ENCODE measurements at places on chromosomes 11 and 22.

- DNase-seq, result no peak
Measured at GRCh38 chr11:7977232-7977917, 9.8 kb upstream of the EIF3F start.

GRCh38 chr11:11291041-11292015 lies 61.7 kb downstream of the CSNK2A3 start:
- no peak for DNase-seq

GRCh38 chr11:33040033-33040861 lies 875 bp downstream of the TCP11L1 start:
- no peak for DNase-seq

- no peak for DNase-seq
Measured at GRCh38 chr11:77200351-77201268, 72.6 kb downstream of the MYO7A start.

- DNase-seq, result no peak
Measured at GRCh38 chr11:47389577-47390421, 11.5 kb upstream of the SPI1 start.

DNA sequence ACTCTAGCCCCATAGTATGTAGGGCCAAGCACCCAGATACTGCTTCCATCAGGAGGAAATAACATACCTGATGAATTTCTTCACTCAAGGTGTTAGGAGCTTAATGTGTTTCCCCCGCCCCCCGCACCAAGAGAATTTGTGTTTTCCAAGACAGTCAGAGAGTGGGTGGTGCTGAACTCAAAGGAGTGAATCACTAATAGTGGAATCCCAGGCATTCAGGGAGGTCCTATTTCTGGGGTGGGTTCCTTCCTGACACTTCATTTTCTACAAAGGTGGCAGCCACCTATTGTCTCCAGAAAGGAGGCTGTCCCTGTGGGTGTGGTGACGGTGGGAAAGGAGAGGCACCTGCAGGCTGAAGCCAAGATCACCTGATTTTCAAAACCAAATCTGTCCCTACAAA lies 50.8 kb upstream of the ELF5 start:
- DNase-seq, result no peak

GRCh38 chr11:110874437-110875030 lies 162.3 kb upstream of the ARHGAP20 start:
- DNase-seq, result no peak

DNA sequence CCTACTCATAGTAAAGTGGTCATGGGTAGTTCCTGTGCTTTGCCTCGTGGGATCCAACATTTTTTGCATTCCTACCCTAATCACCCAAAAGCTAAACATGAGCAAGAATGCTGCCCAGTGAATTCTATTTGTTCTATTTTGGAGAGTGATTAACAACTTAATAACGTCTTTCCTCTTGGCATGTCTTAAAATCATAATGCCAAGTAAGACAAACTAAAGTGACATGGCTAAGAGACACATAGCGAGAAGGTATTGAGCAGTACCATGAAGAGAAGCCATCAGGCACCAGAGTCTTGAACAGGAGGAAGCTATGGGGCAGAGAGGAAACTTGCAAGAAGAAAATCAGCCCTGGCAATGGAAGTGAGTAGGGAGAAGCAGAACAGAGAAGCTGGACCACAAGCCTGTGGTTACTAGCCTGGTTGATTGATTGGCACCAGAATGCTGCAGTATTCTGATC lies 32.0 kb downstream of the EXPH5 start:
- no peak for DNase-seq

- no peak for DNase-seq
Measured at GRCh38 chr11:33867561-33867960, 24.3 kb downstream of the LMO2 start.

GRCh38 chr22:41447435-41448188 lies 1.0 kb upstream of the TOB2 start:
- no peak for DNase-seq

DNA sequence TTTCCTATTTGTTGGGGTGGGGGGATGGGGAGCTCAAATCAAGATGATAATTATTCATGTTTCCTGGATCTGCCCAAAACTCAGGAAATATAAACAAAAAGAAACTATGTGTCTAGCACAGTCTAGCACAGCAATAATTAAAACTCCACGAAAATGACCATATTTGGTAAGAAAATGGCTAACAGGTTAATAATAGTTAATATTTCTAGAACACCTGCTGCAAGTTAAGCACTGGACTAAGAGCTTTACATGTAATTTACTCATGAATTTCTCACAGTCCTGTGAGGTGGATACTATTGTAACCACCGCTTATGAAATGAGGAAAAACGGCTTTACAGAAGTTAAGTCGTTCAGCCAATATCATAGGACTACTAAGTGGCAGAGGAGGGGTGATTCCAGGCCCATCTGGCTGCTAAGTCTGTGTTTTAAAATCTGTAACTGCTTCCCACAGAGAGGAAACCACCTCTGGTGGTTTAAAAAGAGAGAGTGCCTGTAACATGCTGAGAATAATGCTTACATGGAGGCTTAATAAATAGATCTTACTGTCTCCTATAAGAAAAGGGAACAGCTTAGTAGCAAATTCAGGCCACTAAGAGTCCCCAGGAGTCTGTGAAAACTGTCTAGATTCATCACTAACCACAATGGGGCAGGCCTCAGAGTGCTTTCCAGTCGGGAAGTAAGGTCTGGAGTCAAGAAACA lies 11.0 kb upstream of the AMOTL1 start:
- no peak for DNase-seq

GRCh38 chr11:73325036-73325981 lies 17.2 kb downstream of the ARHGEF17 start:
- no peak for DNase-seq

GRCh38 chr11:113569391-113569790 lies 94.2 kb upstream of the DRD2 start:
- DNase-seq, result no peak

DNA sequence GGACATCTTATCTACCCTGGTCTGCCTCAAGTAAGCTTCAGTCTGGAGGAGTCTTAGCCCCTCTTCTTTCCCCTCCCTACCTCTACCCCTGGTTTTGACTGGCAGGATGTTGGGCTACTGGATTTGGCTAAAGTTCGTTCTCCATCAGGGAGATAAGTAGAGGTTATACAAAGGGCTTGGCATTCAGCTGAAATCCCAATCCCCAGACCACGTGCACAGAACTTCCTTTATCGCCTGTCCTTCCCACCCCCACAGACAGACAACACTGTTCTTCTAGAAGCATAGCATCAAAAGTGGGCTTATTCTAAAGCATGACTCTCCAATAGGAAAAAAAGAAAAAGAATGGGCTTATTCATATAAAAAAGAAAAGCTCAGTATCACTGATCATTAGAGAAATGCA lies 7.8 kb downstream of the PRG3 start:
- DNase-seq, result no peak

DNA sequence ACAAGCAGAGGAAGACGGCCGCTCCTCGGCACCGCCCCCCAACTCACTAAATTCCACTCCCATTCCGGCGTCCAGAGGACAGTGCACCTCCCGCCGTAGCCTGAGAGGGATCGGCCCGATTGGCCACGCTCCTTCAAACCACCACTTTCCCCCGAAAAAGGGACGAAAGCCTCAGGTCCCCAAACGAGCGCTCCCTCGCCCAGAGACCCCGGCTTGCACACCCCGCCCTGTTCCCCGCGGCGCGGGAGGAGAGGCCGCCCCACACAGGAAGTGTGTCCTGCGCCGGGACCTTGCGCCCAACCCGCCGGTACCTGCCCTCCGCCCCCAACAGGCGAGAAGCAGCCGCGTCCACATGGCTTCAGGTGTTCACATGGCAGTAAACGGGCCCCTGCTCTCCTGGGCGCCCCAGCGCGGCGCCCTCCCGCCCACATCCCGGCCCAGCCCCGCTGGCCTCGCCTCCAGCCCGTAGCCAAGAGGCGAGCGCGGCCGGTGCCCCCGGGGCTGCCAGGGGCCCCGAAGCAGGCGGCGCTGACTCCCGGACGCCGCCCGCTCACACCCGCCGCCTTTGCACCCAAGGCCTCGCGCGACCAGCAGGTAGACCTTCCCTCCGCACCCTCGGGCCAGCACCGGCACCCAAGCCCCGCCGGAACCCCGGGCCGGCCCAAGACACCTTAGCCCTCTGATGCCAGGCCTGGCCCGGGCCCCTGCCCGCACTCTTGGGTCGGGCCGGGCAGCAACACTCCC lies 849 bp downstream of the TCF20 start:
- DNase-seq, result peak; percentile 33

- no peak for DNase-seq
Measured at GRCh38 chr11:93359396-93359795, 28.9 kb downstream of the DEUP1 start.

GRCh38 chr11:69595805-69596665 lies 44.9 kb upstream of the CCND1 start:
- no peak for DNase-seq

DNA sequence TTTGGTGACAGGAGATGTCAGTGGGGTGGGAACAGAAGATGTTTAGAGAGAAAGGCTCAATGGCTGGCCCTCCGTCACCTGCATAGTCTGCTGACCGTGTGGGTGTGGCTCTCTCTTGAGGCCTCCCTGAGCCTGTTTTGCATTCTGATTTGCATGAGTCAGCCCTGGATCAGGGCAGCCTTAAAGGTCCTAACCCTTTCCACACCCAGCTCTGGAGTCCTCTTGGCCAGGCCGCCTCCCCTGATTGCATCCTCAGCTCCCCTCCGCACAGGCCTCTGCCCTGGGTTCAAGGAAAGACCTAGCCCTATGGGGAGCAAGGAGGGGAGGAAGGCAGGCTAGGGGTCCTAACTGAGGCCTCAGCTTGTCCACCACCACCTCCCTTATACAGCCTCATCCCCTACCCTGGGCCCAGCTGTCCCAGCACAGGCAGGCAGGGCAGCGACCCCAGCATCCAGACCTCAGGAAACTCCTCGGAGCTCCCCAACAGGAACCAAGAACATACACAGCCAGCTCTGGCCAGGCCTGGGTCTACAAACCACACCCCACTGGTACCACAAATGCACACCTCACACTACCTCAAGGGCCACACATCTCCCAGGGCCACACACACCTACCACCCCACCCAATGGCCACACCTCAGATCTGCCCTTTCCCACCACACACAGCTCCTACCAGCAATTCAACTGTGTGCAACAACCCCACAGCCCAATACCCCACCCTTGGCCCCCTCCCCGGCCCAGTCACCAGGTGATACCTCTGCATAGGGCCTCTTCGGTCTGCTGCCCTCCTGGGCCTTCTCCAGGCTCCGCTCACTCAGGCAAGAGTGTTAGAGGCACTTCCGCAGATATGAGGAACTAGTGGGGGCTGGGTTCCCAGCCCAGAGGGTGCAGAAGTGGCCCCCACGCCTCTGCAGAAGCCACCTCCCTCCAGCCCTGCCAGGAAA lies 13.7 kb downstream of the ARAP1 start:
- DNase-seq, result no peak

- DNase-seq, result no peak
Measured at GRCh38 chr11:31871310-31872075, 60.4 kb upstream of the PAX6 start.

DNA sequence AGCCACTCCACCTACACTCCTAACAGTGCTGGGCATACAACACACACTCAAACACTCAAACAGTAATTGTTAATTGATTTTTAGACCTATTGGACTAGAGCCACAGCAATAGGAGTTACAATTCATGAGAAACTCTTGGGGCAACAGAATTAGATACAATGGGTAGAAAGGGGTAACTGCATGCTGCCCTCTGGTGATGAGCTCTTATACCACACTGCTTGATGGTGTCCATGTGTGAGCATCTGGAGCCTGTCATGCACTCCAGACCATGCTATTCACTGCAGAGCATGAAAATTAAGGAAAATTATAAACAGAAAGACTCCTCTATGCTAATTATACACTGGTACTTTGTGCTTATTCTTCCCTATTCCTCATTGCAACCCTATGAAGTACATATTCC lies 975.5 kb upstream of the CCDC90B start:
- DNase-seq, result no peak

DNA sequence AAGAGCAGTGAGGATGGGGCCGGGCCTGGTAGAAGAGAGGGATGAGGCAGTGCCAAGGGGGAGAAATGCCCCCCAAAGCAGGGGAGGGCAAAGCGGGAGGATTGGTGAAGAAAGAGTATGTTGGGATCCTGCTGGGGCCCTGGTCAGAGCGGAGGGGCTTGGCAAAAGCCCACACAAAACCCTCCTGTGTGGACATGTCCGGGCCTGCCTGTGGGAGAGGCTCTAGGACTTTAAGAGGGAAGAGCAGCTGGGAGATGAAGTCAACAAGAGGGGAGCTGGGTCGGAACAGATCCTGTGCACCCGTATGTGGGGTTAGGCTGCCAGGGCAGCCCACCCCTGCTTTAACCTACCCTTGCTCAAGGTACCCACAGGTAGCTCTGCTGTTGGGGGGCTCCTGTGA lies 25.8 kb downstream of the ART5 start:
- DNase-seq, result no peak

DNA sequence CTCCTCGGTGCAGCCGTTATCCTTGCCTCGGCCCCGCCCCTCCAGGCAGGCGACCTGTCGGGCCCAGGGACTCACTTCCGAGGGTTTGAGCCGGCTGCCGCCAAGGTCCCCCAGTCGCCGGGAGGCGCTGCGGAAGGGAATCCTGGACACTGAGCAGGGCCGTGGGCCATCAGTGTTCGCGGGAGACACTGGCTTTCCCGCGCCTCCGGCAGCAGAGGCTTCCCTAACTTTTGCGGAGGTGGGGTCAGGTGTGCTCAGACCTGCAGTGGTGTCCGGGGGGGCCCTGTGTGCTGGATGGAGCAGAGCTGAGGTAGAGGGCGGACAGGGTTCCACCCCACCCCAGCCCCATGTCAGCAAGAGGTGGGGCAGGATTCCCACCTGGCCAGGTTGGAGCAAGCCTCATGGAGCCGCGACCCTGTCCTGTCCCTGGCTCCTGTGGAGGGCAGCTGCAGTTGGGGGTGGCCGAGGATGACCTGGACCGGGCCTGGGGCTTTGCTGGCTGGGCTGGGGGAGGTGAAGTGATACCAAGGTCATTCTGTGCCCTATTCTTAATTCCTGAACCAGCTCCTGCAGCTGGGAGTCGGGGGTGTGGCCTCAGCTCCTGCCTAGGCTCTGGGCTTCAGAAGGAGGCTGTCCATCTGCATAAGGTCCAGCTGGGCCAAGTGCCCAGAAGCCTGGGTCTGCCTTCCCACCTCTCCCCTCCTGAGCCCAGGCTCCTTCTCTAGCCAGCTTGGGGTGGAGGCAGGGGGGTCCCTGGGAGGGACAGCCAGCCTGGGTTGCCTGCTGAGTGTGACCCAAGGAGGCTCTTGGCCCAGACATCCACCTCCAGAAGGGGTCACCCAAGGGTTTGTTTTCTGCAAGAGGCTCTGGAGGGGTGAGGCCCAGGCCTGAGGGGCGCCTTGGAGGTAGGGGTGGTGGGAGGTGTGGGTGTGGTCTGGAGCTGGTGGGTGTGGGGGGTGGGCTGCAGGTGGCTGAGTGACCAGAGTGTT lies 8.4 kb downstream of the TSPAN4 start:
- DNase-seq, result no peak

DNA sequence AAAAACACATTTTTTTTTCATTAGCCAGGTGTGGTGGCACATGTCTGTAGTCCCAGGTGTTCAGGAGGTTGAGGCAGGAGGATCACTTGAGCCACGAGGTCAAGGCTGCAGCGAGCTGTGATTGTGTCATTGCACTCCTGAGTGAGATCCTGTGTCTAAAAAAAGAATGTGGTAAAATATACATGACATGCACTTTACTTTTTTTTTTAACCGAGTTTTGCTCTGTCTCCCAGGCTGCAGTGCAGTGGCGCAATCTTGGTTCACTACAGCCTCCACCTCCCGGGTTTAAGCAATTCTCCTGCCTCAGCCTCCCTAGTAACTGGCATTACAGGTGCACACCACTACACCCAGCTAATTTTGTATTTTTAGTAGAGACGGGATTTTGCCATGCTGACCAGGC lies 22.5 kb upstream of the CLDN5 start:
- no peak for DNase-seq
